Activated CD8-positive, alpha-beta memory T cell treated with anti-CD3 and anti-CD28 coated beads for 1 hour (primary cell): ENCODE measurements at places on chromosomes 2 and 18.

GRCh38 chr2:69975136-69975852, 13.9 kb upstream of the ASPRV1 start:
- no peak for DNase-seq

DNA sequence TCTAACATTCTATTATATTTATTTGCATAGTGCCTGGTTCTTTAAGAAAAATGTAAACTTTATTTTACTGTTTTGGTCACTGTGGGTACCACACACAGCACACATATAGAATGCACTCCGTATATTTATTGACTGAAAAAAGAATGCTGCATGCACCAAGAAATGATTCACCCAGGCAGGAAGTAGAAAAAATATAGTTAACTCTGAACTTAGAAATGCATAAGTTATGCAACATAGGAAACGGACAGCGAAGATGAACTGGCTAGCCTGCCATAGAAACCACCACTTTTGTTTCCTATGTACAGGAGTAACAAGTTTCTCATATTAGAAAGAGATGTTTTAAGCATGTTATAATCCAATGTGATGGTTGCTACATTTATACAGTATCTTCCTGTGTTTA, 635.8 kb downstream of the DSC3 start:
- DNase-seq, result no peak

GRCh38 chr2:28772351-28772750, 20.7 kb downstream of the PPP1CB start:
- DNase-seq, result no peak

DNA sequence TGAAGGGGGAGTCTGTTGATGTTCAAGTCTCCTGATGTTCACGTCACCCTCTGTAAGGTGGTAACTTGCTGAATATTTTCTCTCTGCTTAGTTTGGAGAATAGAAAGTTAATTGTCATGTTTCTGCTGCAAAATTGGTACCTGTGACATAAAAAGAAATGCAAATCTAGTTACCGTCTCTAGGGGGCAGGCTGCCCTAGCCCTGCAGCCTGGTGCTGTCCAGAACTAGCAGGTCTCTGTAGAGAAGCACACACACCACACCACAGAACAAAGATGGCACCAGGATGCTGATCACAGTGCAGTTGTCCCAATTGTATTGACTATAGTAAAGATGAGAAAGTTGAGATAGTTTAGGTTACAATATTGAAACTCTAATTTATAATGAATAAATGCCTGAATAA, 47.0 kb downstream of the SLC9A4 start:
- DNase-seq, result no peak

- no peak for DNase-seq
These were observed 27.5 kb upstream of the C18orf32 start for GRCh38 chr18:49514577-49514976.

DNA sequence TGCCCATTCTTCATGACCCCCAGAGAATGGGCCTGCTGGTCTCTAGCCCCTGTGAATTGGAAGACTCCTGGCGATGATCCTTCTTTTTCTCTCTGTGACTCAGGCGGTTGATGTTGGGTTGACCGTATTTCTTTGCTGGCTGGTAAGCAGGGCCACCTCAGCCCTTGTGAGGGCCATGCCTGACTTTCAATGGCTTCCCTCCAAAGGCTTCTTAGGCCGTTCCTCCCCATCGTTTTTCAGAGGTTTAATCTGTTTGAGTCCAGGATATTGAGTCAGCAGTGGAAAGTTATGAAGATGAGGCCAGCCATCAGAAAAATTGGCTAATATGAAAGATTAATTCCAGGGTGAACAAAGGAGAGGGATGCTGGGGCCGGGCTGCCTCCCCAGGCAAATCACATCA, 13.6 kb downstream of the HPCAL1 start:
- no peak for DNase-seq

GRCh38 chr2:239726091-239726591, 299.0 kb downstream of the NDUFA10 start:
- no peak for DNase-seq

DNA sequence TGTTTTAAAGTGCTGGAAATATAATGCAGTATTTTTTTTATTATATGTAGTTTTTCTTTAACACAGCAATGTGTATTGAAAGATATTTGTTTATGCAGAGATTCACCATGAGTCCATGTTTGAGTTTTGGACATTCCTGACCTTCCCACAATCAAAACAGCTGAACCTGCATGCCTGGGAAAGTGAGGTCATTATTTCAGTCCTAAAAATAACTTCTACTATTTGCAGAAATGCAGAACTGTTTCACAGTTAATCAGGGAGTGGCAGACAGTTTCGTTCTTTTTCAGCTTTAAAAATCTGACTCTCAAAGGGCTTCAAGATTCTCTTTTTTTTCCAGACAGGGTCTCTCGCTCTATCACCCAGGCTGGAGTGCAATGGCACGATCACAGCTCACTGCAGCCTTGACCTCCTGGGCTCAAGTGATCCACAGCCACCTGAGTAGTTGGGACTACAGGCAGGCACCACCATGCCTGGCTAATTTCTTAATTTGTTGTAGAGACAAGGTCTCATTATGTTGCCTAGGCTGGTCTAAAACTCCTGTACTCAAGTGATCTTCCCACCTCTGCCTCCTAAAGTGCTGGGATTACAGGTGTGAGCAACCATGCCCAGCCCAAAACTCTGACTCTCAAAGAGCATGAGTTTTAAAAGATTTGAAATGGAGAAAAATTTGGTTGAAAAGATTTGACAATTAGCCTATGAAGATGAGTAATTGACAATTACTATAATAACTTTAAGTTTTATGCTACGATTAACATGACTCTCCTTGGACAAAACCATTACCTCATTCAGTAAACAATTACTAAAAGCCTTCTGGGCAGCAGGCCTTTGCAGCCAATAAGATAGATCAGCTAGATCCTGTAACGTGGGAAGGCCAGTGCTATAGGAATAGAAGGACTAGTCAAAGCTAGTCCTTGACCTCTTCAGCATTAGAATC, 5.0 kb upstream of the MYL12B start:
- no peak for DNase-seq

DNA sequence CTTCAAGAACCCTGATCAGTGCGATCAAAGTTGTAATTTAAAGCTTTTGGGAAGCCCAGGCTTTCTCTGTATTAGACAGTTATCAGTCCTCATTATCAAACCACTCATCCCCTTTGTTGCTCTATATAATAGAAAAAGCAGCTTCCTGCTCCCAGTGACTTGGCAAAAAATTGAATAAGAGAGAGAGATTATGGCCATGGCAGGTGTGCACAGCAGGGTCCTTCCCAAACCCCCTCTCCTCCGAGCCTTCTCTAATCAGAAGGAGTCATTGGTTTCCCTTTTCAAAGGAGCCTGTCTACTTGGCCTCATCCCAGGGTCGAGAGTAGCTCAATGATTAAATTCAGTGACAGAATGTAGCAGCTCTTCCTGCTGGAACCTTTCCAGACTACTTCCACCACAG, 81.5 kb downstream of the SEMA4F start:
- DNase-seq, result no peak

- DNase-seq, result no peak
These were observed 1322.1 kb upstream of the ZEB2 start for GRCh38 chr2:145841973-145842372.

- DNase-seq, result no peak
These were observed 328 bp downstream of the DTYMK start for GRCh38 chr2:241686324-241686649.

- no peak for DNase-seq
These were observed 63.7 kb downstream of the COPS8 start for GRCh38 chr2:237149425-237149824.

DNA sequence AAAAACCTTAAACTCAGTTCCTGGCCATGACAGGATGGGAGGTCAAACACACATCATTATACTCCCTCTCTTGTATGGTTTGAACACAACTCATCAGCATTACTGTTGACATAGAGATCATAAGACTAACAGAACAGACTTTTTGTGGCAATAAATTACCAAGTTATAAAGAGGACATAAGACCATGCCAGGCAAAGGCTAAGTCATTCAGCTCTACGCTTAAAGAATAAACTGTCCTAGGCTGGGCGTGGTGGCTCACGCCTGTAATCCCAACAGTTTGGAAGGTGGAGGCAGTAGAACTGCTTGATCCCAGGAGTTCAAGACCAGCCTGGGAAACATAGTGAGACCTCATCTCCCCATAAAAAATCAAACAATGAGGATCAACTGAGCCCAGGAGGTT, 16.4 kb downstream of the NLRC4 start:
- DNase-seq, result no peak

DNA sequence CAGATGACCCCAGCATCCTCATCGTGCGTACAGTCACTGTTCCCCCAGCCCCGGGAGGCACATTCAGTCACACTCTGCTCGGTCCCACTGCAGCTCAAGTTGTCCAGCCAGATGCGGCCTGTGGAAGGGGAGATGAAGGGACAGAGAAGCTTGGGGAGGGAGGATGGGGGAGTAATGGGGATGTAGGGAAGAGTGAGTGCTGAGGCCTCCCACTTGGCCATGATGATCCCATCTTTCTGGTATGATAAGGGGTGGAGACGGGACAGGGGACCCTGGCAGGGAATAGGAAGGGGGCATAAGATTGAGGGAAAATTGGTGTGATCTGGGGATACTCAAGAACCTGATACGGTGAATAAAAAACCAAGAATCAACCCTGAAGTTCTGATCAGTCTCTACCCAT, 3.5 kb downstream of the LOXL3 start:
- no peak for DNase-seq

- no peak for DNase-seq
These were observed at the start of gene CDK15 for GRCh38 chr2:201806442-201807170. TSS of gene CDK15 (plus strand) at chr2:201806537. CDS start at chr2:201806665, 128 bp downstream.

DNA sequence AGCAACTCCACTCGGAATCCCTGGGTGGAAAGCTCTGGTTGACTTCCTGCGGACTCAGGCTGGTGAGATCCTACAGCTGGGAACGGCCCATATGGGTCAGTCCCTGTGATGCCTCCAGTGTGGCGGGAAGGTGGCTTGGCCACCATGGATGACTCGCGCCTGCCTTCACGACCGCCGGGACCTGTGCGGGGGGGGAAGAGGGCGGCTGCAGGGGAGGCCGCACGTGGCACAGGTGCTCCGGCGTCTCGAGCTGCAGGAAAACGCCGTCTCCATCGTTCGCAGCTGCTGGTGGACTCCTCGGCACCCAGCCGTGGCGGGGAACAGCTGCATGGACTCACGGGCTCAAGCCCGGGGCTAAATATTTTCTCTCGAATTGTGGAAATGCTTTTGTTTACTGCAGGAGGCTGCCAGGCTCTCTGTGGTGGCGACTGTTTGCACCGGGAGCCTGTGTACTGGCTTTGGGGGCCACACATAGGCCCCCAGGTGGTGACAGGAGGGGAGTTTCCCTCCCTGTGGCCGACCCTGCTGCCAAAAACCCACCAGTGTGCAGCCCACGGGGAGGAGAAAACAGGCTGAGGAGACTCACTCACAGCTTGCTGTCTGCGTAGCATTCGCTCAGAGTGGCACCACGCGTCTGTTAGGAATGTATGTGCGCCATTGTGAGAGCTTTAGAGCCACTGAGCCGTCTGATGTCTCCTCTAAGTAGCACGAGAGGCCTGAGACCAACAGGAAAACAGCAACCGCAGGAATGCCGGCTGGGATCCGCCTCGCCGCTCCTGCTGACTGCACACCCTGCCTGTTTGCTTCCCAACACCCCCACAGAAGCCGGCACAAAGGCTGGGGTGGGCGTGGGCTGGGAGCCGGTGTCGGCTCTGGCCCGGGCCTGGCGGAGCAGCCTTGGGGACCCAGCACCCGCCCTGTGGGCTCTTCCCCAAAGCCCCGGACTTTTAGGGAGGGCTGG, 89.2 kb downstream of the NFATC1 start:
- DNase-seq, result no peak

DNA sequence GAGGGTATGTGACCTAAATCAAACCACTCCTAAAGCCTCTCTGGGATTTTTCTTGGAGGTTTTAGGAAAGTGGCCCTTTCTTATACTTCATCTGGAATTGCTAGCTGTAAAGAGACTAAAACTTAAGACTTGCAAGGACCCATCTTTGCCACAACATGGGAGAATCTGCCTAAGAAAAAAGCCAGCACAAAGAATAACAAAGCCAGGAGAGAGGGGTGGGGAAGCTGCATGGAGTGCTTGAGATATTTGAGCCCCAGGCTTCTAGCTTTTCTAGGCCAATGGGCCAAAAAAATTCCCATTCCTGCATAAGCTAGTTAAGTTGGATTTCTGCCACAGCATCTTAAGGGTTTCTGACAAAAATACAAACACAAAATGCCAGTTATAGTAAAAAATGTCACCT, 38.5 kb upstream of the LYPD6 start:
- DNase-seq, result no peak

DNA sequence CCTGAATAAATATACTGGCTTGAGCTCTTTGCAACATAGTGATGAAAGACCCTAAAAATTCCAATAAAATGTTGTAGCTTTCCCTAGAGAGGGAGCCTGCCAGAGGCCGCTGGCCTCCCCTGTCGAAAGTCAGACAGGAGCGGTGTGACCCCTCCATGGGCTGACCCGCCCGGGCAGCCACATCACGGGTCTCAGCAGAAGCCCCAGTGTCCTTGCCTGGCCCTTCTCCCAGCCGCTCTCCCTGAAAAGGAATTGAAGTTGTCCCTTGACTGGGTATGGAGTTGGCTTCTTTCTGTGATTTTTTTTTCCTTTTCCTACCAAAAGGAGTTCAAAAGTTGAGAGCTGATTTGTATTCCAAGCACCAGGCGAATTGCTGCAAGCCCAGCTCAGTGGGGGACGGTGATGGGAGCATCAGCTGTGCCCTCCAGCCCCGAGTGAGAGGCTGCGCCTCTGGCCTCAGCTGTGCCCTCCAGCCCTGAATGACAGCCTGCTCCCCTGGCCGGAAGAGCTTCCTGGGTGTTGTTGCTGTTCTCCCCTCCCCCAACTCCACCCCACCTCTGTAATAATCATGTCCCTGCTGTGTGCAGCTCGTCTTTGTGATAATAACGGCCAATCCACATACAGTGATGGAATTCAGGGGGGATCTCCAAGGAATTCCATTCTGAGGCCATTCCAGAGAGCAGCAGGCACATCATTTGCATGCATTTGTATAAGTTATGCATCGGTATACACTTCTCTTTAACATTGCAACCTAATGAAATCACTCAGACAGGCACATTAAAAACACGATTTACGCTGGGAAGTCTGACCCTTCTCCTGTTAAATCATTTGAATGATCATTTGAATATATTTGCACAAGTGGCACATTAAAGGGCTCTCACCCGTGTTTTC, 501.0 kb downstream of the EIPR1 start:
- DNase-seq, result no peak

GRCh38 chr2:194714541-194714940, 942.5 kb upstream of the SLC39A10 start:
- DNase-seq, result no peak

DNA sequence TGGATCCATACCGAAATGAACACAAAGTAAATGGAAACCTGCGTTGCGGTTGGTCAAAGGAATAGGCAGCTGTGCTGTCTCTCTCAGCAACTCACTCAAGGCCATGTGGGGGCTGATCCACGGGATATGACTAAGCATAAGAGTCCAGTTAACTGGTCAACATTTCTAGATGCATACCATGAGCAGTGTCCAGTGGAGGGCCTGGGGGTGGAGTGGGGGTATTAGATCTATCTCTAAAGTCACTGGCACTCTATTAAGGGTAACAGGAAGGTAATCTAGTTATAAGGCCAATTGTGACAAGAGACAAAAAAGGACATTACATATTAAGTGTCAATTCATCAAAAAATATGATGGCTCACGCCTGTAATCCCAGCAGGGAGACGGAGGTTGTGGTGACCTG, 136.8 kb downstream of the TTC32 start:
- DNase-seq, result no peak

- DNase-seq, result no peak
These were observed 277.3 kb upstream of the FN1 start for GRCh38 chr2:215712871-215713790.

- no peak for DNase-seq
These were observed 22.1 kb downstream of the IKZF2 start for GRCh38 chr2:213129311-213129710.

- DNase-seq, result no peak
These were observed 120.0 kb downstream of the DOCK10 start for GRCh38 chr2:224922142-224922727.

- DNase-seq, result no peak
These were observed 39.3 kb upstream of the GTF2A1L start for GRCh38 chr2:48578313-48578712.
